Stimulated activated CD8-positive, alpha-beta memory T cell treated with anti-CD3 and anti-CD28 coated beads, Interleukin-2, amount 100 ng/mL, for 1 hour (primary cell): ENCODE measurements at places on chromosomes 12 and 14.

GRCh38 chr12:61780435-61780834, 479.8 kb upstream of the USP15 start:
- DNase-seq, result no peak

DNA sequence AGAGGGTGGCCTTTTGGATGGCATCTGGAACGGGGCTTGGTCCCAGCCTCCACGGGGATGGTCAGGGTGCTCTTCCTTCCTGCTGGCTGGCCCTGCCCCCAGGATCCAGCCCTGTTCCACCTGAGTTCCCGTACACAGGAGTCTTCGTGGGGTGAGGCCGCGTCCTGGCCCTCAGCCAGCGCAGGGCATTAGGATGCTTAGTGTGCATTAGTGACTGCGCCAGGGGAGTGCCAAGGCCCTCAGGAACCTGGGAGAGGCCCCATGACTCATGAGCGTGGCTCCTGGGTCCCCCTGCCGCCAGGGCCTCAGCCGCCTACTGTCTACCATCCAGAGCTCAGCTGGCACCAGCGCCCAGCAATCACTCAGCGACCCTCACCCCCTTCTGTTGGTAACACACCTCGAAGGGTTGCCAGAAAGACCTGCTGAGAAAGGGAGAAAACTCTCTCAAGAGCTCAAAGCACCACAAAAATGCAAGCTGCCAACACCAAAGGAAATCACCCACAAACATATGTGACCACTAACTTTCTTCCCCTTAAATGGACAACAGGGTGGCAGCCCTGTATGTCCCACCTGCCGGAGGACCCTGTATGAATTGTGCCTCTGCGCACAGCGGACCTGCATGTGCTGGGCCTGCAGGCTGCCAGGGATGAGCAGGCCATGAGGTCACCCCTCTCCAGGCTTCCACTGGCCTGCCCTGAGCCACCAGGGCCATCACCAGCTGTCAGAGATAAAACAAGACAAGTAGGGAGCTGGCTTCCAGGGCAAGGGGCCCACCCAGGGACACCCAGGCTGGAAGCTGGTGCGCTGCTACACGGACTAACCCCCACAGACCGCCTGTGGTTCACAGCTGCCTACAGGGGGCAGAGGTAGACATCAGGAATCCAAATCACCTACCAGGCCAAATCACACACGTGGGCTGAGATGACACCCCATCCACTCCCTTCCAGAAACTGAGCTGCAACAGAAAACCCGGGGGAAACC, 28.7 kb downstream of the CCDC85C start:
- DNase-seq, result no peak

- no peak for DNase-seq
Measured at GRCh38 chr14:104292084-104292970, 153.9 kb downstream of the KIF26A start.

DNA sequence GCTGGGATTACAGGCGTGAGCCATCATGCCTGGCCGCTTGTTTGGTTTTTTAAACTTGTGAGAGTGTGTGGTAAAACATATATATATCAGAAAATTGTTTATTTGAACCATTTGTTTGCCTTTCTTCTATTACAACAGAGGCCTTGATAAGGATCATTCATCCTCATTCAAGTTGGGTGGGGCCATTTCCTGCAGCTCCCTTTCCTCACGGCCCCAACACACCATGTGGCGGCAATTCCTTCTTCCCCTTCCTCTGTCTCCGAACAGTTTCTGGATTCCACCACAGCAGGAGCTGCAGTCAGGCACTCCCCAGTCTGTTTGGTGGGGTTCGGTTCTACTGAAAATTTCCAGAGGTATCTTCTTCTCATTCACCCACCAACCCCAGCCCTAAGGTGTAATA, 42.0 kb upstream of the RASSF3 start:
- no peak for DNase-seq

GRCh38 chr14:67853715-67854114, 34.1 kb downstream of the RAD51B start:
- DNase-seq, result no peak

DNA sequence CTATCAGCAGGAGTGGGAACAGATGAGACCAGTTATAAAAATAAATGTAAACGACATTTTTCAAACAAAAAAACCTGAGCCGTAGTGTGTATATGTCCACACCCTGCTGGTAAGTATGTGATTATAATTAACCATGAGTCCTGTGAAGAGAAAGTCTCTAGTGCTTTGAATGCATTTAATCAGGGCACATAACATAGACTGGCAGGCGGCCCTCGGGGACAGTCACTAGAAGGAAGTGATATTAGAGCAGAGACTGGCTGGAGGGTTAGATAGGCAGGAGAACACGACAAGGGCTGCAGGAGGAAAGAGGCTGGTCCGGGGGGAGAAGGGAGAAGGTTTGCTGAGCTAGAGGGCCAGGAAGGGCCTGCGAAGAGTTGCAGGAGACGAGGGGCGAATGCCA, 23.8 kb upstream of the ELK3 start:
- no peak for DNase-seq

DNA sequence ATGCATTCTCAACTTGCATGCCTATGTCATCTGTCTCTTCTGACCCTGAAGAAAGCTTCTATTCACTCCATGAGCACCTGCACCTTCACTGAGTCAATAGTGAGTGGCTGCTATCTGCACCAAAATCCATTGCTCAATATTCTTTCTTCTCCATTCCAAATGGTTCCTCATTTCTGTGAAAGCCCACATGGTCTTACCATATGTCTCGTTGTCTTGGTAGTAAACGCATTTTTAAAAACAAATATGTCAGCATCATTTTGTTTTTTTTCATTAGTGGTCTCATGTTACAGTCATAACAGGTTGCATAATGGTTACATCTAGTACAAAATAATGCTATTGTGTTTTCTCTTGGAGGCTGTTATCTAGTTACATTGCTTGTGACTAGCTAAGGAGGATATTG, 106.9 kb upstream of the CPM start:
- DNase-seq, result no peak

- no peak for DNase-seq
Measured at GRCh38 chr14:68449561-68450181, 343.2 kb downstream of the ZFP36L1 start.

DNA sequence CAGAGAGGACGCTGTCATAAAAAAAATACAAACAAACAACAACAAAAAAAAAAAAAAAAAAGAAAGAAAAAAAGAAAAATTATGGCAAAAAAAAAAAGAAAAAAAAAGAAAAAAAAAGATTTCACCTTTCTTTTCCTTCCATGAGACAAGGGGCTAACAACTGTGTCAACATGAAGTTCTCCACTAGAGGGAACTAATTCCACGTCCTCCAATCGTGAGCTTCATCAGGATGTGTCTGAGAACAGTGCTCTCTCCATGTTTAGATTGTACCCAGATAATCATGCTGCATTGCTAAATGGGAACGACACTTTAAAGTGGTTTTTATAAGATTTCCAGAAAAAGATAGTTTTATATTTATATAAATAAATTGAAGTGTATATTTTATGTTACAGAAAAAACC, 96.2 kb upstream of the PTPRB start:
- no peak for DNase-seq

DNA sequence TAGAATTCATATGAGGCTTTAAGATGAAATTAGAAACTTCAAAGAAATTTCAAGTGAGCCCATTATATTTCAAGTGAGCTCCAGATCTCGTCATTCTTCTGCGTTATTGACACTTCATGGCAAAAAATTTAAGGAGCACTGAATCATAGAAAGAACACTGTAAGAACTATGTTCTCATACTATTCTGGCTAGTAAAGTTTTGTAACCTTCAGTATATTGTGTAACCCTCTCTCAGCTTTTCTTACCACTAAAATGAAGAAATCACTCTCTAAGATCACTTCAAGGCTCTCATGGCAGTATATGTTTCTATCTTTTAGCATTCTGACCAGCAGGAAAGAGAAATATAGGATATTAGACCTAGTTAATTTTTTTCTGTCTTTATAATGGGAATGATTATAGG, 6.3 kb downstream of the GPHN start:
- DNase-seq, result no peak

- DNase-seq, result no peak
Measured at GRCh38 chr12:23752245-23752644, 197.2 kb downstream of the SOX5 start.

DNA sequence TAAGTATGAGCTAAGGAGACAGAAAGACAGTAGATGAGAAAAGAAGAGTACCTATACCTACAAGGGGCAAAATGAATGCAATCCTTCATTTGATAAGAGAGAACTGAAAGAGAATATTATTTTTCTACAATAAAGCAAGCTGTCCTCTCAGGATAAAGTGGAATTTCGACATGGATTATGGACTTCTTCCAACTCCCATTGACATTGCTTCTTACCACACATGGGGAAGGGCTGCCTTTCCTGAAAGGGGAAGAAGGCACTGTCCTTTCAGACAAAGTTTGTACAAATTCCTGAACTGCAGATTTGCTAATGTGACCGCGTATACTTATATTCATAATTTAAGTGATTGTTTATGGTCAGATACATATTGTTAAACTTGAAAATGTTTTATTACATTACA, 4.3 kb upstream of the HEBP1 start:
- no peak for DNase-seq

DNA sequence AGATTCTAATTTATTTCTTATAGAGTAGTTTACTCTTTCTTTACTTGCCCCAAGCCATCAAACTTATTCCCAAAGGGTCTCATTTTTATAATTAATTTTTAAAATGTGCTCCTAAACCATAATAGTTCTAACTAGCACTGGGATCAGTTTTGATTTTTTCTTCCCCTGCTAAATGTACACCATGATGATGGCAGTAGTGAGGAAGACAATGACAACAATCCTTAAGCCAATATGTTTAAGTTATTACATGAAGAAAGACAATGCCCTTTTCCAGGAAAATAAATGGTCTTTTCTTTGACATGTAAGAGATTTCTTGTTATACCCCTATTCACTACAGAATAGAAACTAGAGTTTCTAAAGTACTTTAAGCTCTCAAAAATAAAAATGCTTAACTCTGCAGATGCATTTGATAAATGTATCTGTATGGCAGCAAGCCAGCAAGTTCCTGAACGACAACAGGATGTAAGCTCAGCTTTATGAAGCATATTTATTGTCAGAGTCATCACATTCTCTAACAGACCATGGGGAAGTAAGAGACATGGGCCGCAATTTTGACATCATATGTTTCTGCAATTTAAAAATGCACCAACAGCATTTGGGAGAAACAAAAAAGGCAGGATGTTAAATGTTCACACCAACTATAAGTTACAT, 36.0 kb upstream of the SNX6 start:
- DNase-seq, result no peak

- DNase-seq, result no peak
Measured at GRCh38 chr12:117045160-117046010, 53.8 kb downstream of the TESC start.

GRCh38 chr12:123041042-123041531, 60.6 kb downstream of the ARL6IP4 start:
- no peak for DNase-seq

GRCh38 chr12:74890237-74890599, 319.4 kb downstream of the KCNC2 start:
- no peak for DNase-seq

DNA sequence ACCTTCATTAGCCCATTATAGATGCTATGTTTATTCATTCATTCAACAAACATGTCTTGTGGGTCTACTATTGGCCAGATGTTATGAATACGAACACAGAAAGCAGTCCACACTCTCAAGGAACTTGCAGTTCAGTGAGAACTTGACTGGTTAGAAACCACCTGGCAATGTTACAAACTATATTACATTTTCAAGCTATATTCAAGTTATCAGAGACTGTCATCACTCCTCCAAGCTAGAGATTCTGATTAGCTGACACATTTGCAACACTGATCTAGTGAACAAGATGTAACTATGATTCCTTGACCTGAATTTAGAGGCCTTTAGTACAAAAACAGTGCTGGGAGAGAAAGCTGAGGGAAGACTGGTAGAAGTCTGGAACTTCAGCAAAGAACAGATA, 170.7 kb upstream of the EEA1 start:
- no peak for DNase-seq

DNA sequence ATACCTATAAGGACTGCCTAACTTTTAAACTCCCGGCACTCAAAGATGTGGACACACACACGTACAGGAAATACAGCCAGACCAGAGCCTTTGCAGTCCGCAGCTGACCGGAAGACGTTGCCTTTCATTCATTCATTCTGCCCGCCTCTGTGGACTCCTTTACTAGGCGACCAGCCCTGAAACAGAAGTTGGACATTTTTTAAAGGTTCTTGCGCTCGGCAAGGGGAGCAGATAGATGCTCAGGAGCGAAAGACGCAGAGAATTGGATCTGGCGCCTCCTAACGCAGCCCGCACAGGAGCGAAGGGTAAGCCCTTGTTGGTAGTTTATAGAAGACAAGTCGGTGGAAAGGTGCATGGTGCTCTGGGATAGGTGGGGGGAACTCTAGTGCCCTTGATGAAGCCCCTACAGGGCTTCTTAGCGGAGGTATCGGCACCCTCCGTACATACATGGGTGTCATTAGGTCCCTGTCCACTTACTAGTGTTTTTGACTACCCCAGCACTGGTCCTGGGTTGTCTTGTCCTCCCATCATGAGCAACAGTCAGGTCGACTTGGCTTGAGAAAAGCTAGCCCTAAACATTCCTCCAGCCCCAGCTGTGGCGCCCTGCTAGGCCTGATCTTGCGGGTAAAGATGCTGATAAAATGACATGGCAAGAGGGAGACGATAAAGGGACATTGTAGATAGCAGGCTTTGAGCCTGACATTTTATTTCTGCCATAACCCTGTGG, at the start of gene KDM2B:
Gene KDM2B (minus strand): TSS at position 65 of the 727 bp plus-strand sequence. CDS start 112 bp downstream, outside the sequence.
- DNase-seq, result no peak

GRCh38 chr14:73143003-73143402, 6.7 kb downstream of the PSEN1 start:
- DNase-seq, result no peak

DNA sequence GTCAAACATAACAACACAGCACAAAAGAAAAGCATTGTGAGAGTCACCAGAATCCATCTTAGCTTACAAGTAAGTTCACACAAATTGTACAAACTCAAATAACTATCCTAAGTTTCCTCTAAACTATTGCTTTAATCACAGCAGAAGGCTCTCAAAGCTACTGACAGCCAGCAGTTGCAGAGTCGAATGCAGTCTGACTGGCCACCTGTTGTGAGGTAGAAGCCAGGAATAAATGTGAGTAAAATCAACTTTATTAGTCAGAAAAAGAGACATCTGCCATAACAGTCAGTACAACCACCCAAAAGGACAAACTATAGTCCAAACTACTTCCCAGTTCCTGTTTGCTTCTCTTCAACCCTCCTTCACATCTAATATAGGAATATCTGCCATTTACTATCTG, 231.7 kb upstream of the USP15 start:
- DNase-seq, result no peak

DNA sequence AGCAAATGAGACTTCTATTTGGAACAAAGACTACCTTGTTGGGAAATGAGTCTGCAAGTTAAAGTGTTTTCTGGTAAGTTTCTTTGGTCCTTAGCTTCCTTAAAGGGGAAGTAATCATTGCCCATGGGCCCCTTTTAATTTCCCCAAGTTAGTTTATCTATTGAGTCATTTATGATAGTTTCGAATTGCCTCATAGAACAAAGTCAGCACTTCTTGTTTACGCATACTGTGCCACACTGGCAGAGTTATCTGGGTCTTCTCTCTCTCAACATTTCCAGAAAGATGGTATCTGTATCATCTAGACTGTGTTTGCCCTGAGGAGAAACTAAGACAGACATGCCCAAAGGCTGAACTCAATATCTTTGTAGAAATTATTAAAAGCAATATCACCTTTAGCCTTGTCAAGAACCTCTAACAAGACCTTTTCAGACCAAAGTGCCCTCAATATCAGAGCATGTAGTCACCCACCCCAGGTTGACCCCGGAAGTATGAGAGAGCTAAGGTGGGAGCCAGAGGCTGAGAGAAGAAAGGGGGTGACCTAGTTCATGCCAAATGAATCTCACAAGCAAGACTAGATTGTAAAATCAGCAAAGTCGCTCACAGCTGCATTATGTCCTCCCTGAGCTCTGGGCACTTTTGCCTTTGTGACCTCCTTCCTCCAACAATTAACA, 40.0 kb downstream of the GPR65 start:
- DNase-seq, result no peak
